ENCODE measurements at places on chromosomes 2 and 18.

- DNase-seq: no peak
Measured at GRCh38 chr2:62870966-62871365, 165.5 kb downstream of the EHBP1 start.

DNA sequence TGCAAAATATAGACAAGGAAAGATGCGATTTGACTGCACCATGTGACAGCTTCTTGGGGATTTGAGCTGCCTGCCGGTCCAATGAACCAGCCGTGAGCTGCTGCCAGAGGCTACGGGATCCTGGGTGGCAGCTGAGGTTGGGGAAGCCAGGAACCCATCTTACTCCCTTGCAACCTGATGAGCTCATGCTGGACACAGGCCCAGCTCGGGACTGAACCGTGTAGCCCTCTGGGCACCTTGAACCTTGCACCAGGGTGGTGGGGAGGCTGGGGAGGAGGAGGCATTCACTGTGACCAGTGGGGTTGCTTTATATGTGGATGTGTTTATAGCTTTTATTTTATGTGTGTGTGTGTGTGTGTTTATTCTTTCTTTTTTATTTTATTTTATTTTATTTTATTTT lies 9.1 kb downstream of the ALPI start:
- no peak for DNase-seq

GRCh38 chr2:188701836-188702235 lies 272.3 kb upstream of the COL3A1 start:
- peak; percentile 70 for DNase-seq

GRCh38 chr18:3048121-3048520 lies 35.2 kb upstream of the LPIN2 start:
- no peak for DNase-seq

- DNase-seq: no peak
Measured at GRCh38 chr18:31230495-31230894, 67.8 kb upstream of the DSC1 start.
